ENCODE measurements at places on chromosomes 1 and 21.

DNA sequence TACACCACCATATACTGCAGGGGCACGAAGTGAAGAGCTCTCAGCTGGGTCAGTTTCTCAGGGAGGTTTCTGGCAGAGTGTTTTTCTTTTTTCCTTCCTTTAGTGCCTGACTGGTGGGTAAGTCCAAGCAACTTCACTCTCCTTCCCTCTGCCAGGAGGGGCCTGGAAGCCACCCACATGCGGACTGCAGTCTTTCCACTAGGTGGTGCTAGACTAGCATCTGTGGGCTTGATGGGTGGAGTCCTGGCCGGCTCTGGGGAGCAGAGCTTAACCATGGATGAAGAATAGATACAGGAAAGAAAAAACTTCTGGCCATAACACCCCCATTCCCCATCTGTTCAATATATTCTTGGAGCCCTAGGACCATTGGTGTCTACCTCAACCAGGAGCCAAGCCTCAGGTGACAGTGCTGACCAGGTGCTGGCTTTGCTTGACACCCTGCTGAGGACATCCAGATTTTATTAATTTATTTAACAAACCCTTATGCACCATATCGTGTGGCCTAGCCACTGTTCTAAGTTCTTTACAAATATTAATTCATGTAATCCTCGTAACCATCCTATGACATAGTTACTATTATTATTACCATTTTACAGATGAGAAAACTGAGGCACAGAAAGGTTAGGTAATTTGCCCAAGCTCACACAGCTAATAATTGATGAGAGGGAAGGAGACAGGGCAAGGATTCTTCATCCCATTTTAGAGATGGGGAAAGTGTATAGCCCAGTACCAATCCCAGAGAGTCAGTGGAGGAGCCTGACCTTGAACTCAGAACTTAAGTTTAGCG lies 126.7 kb upstream of the CSF3R start:
- DNase-seq, result no peak

DNA sequence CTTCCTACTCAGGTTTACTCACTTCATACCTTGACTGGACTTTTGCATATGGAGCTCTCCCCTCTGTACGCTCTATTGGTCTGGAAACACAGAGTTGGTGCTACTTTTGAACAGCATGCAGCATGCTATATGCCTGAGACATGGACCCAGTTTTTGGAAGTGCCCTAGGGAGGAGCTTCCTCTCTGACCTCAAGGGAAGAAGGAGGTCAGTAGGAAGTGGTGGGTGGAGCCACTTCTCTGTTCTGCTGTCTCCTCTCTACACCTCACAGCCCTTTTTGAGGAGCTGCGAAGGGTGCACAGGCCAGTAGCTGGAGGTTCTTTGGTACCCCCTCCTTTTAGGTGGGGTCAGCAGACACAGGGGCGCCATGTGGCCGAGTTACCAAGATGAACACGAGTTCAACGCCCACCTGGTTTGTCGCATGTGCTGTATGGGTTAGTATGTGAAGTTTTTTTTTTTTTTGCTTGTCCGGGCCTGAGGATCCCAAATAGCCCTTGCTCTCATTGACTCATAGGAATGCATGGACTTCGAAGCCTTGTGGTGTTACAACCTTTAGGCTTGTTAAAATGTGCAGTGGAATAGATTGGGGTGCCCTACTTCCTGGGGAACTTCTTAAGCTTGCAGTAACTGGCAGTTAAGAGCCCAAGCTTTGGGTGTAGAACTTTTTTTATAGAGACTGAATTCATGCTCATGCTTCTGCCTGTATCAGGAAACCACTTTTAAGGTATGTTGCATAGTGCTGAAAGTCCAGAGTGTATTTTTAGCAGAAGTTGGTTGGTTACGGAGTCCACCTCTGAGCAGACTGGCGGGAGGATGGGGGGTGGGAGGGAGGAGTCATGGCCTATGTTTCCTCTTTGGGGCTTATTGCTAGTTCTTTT lies 10.7 kb downstream of the MACF1 start:
- DNase-seq, result no peak

- DNase-seq, result no peak
Measured at GRCh38 chr1:168114845-168115244, 21.9 kb downstream of the GPR161 start.

- DNase-seq, result no peak
Measured at GRCh38 chr1:232440325-232441035, 189.5 kb downstream of the SIPA1L2 start.

- peak; percentile 34 for DNase-seq
Measured at GRCh38 chr1:25952841-25953401, 44.9 kb downstream of the PAFAH2 start.

- no peak for DNase-seq
Measured at GRCh38 chr21:32381571-32381970, 11.2 kb downstream of the URB1 start.

- DNase-seq, result no peak
Measured at GRCh38 chr1:232302376-232303221, 327.3 kb downstream of the SIPA1L2 start.

DNA sequence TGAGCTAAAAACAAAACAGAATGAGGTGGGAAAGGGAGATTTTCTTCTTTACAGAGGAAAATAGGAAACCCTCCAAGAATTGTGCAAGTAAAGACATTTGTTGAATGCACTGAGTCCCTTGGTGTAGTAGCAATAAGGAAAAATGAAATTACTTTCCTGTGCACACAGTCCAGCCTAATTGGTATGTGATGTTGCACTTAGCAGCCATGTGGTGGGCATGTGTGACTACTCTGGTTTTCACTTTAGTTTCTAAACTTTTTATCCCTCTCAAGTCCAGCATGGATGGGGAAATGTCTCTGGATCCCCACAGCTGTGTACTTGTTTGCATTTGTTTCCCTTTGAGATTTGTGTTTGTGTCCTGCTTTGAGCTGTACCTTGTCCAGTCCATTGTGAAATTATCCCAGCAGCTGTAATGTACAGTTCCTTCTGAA lies 7.1 kb upstream of the AGO3 start:
- no peak for DNase-seq

GRCh38 chr1:151157067-151157531 lies 650 bp downstream of the TNFAIP8L2 start:
- DNase-seq, result no peak

- no peak for DNase-seq
Measured at GRCh38 chr1:224544346-224545110, 71.6 kb upstream of the CNIH3 start.

DNA sequence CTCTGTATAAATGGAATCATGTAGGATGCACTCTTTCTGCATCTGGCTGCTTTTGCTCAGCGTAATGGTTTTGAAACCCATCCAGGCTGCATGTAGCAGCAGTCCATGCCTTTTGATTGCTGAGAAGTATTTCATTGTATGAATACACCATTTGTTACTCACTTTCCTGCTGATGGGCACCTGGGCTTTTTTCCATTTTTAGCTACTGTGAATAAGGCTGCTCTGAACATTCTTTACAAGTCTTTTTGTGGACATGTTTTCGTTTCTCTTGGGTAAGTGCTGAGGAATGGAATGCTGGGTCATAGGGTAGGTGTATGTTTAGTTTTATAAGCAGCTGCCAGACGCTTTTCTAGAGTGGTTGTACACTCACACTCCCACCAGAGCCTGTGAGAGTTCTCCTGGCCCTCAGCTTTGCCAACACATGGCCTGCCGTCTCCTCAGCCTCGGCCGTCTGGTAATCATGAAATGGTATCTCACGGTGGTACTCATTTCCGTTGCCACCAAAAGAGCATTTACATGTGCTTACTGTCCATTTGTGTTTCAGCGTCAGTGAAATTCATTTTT lies 22.7 kb downstream of the SLX9 start:
- peak; percentile 99 for DNase-seq

DNA sequence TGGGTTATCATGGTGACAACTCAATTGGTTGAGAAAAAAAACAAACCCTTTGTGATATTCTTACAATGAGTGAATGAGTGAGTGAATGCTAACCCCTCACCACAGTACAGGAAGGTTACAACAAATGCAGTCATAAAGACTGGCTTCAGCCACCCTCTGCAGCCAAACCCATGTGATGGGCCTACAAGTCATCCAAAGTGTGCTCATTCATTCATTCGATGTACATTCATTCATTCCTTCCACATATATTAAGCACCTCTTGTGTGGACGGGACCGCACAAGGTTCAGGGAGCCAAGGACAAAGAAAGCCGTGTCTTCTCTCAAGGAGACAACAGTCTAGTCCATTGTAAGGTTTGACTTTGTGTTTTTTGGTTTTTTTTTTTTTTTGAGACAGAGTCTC lies 49.4 kb downstream of the WDR4 start:
- no peak for DNase-seq

- DNase-seq, result no peak
Measured at GRCh38 chr1:223394242-223394641, 1.0 kb downstream of the CCDC185 start.

DNA sequence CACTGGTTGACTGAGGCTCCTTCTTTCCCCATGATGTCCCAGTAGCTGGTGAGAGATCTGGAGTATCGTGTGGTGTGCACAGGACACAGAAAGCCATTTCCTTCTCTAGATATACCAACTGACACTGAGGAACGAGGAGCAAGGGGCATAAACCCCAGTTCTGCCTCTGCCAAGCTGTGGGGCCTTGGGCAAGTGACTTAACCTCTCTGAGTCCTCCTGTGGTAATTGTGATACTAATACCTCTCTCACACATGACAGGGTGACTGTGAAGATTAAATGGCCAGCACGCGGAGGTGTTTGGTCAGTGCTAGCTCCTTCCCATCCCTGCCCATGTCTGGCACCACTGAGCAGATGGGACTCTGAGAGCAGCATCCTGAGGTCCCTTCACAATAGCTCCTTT lies 26.3 kb upstream of the TCEA3 start:
- no peak for DNase-seq

DNA sequence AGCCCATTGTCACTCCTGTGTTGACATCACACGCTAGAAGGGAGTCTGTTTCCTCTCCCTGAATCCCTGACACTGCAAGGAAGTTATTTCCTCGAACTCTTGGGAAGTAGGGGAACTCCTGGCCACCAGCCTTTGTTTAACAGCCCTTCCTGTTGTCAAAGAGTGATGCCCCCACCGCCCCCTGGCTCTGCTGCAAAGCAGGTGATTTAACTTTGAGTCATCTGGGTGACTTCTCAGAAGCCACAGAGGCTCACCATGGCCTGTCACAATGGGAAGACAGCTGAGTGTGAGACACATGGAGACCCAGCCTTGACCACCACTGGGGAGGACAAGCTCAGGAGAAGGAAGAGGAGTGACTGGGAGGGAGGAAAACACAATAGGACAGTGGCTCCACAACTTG lies 182.8 kb downstream of the PSMG1 start:
- no peak for DNase-seq

All from AG04450 (cell line).